ENCODE measurements at places on chromosomes 13 and 19.

DNA sequence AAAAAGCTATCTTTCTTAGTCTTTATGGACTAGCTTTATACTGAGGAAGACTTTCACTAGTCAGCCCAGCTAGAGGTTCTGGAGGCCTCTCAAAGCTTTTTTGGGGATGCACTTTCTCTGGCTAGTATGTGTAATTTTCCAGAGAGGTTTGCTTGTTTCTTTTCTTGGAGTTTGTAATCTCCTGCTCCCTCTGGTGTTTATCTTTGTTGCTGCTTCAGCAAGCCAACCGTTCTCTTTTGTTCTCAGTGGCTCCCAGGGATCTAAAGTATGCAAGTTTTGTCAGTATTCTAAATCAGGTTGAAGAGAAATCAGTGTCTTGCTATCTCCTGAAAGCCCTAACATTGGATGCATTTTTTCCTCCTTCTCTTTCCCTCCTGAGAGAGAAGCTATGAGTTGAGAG is 121.1 kb upstream of the MYO16 start:
- DNase-seq = peak; percentile 52

DNA sequence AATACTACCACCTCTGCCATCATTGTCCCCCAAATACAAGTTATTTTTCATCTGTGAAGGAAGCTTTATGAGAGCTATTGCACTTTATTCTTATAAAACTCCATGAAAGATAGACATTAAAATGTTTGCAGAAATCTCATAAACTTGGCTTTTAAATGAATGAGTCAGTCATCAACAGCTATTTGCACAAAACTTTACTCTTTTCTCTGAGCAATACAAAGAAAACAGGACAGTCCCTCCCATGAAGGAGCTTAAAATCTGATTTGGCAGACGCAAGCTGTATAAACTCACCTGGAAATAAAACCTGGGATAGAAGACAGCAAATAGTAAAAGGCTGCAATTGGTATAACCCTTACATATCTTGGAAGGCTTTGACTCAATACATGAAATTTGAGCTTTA is 16.6 kb upstream of the RCBTB1 start:
- no peak for DNase-seq

- no peak for DNase-seq
Observed at GRCh38 chr19:7921967-7922835, 2.1 kb downstream of the SNAPC2 start.

DNA sequence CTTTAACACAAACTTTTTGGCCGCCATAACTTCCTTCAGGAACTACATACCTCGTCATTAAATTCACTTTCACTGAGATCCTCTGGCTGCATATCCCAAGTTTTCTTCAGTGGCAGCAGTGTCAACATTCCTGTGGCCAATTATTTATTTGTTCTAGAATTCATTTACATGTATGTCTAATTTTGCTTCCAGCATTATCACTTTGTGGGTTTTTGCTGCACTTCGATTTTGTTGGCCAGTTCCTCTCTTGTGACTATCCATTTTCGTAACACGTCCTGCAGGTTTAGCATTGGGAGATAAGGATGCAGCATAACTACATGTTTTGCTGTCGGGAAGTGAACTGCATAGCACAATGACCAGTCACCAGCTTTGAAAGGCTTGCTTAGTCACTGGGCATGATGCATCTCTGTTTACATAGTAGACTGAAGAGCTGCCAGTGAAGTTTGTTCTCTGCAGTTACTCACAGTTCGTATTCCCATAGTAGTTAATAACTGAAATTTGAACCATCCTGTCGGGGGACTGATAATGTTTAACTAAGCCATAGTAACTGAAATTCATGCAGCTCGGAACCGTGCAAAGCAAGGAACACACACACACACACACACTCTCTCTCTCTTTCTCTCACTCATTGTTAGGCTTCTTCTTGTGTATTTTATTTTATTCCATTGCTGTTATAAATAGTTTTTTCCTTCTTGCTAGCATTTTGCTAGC is 28.3 kb downstream of the ZNF507 start:
- peak; percentile 100 for DNase-seq

DNA sequence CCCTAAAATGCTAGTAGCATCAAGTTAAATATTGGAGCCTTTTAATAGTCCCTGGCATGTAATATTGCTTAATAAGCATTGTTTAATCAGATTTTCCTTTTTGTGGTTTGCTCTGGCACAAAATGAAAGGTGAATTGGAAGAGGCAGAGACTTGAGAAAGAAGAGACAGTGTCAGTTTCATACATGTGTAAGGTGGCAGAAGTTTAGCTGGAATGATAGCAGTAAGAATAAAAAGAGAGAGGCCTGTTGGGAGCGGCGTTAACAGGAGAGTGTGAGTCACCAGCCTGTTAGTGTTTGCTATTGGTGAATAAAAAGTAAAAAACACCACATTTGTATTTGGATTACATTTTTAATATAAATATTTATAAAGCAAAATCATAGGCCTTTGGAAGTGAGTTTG is 145.3 kb downstream of the PDS5B start:
- peak; percentile 32 for DNase-seq

DNA sequence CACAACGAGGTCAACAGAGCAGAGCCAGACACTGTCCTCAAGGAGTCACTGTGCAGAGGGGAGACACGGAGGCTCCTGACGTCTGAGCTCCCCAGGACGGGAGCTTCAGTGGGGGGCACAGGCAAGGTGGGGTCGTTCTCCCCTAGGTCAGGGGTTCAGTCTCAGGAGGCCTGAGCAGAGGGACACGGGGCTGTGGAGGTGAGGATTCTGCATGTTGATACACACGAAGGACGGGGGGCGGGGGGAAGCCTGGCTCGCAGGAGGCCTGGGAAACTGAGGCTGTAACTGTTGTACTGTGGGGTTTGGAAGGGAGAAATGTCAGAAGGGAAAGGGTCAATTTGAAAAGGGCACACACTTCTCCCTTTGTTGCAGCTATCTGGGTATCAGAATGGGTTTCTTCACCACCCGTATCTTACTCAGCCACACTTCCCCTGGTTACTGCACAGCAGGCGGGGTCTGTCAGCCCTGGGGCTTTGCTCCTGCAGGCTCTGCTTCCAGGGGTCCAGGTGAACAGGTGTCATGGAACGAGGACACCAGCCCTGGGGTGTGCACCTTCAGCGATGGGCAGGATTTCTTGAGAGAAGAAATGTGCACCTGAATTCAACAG is 748 bp upstream of the SIGLEC8 start:
- no peak for DNase-seq

GRCh38 chr13:99323488-99323887 is 16.3 kb upstream of the GPR183 start:
- DNase-seq = peak; percentile 65

GRCh38 chr19:4870025-4870700 is 2.7 kb upstream of the PLIN3 start:
- peak; percentile 98 for DNase-seq

- DNase-seq = no peak
Observed at GRCh38 chr13:114279146-114279545, 2.3 kb upstream of the UPF3A start.

All from amniotic epithelial cell (primary cell).